NCI-H1417 (cell line): ENCODE measurements at places on chromosomes 3 and 15.
A peak's percentile ranks its signal among the peaks of the same experiment; 100 is the strongest.

DNA sequence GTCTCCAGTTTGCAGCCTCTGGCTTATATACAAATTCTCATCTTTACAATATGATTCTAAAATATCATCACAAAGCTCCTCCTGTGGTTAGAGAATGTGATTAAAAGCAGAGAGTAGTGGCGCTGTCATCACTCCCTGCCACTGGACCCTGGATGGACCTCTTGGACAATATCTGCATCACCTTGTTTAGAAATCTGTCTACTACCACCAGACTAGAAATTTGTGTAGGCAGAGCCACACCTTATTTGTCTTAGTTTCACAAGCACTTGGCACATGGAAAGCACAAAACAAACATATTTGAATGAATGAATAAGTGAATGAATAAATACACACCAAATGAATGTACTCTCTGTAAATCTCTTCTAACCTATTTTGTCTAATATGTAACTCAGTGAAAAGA lies 68.1 kb downstream of the IMPG2 start:
- peak; percentile 55 for DNase-seq

GRCh38 chr3:49867871-49868321 lies 1.8 kb downstream of the CAMKV start:
- no peak for DNase-seq

DNA sequence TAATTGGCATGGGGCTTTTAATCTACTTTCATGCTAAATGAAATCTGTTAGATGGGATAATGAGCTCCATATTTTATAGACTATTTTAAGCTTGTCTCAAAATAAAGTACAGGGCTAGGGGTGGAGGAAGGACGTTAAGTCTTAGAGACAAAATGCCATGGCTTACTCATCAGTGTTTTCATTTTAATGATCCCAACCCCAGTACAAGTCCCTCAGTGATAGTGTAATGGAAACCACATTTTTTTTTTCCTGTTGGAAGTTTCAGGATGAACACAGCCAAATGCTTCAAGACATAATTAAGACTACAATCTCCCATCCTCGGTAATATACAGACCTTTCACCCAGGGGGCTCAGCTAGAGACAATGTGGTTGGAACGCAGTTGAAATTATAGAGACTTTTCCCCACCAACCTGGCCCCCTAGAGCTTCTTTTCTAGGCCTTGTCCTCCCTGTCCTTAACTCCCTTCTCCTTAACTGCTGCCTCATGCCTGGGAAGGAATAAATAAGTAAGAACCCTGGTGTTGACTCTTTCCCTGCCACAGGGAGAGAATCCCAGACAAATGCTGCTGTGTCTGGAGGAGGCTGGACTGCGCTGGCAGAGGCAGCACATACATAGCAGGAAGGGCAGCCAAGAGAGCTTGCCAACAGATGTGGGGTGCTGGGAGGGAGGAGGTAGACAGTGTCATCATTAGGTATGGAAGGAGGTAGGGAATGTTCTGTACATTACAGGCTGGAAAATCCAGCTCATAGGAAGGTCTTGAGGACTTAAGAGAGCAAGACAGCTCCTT lies 115.4 kb upstream of the ROPN1 start:
- no peak for DNase-seq

DNA sequence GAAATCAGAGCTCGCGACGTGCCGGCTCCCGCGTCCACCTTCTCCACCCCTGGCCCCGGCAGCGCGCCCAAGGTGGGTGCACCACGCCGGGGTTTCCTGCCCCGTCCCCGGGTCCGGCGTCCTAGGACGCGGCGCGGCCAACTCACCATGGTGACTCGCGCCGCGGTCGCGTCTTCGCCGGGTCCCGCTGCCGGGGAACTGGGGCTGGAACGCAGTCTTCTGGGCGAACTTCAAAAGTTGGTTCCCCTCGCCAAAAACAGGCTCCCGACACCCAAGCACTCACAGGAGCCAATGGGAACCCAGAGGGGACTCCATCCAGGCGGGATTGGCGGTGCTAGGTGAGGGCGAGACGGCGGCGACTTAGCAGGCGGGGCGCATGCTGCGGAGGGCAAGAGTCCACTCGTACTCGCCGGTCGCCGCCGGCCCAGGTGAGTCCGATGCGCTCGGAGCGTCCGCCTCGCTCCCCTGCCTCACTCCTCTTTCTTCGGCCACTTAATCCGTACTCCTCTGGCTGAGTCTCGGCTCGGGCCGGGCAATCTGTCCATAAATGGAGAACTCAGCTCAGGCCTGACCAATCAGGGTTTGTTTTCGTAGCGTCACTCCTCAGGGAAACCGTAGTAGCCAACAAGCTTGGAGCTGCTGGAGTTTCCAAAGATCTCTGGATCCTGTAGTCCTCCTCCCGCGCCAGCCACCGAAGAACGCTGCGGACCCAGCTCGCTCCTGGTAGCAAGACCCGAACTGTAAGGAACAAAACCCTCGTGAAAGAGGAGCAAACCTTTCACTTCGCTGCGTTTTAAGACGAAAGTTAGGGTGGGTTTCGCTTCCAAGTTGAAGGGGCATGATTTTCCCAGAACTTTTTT lies at the start of gene MYO1E:
Gene MYO1E, minus strand, starts transcription at position 520 of the 860 bp plus-strand sequence. Its CDS starts 371 bp downstream, at position 149.
- peak; percentile 72 for DNase-seq

GRCh38 chr3:196063971-196064370 lies 17.9 kb downstream of the TFRC start:
- DNase-seq, result no peak

- DNase-seq, result no peak
Observed at GRCh38 chr15:25775317-25775912, 87.7 kb downstream of the ATP10A start.

GRCh38 chr3:45567730-45568172 lies 26.8 kb upstream of the LIMD1 start:
- no peak for DNase-seq

DNA sequence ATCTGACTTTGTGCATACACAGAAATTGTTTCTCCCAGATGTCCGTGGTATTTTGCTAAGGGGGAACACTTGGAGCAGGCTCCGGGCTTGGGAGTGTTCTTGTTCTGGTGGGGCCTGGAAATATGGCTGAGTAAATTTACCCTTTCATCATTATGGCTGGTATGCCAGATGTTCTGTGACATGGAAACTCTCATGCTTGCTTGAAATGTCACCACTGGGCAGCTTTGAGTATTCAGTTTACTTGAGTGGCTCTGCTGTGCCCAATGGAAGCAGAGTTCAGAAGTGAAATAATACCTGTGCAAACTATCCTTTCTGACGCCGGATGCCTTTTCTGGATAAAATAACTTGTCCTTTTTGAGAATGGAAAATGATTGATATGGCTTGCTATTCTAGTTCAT lies 283.6 kb upstream of the TPM1 start:
- DNase-seq, result no peak

GRCh38 chr3:152496716-152497115 lies 228.0 kb downstream of the MBNL1 start:
- DNase-seq, result no peak

DNA sequence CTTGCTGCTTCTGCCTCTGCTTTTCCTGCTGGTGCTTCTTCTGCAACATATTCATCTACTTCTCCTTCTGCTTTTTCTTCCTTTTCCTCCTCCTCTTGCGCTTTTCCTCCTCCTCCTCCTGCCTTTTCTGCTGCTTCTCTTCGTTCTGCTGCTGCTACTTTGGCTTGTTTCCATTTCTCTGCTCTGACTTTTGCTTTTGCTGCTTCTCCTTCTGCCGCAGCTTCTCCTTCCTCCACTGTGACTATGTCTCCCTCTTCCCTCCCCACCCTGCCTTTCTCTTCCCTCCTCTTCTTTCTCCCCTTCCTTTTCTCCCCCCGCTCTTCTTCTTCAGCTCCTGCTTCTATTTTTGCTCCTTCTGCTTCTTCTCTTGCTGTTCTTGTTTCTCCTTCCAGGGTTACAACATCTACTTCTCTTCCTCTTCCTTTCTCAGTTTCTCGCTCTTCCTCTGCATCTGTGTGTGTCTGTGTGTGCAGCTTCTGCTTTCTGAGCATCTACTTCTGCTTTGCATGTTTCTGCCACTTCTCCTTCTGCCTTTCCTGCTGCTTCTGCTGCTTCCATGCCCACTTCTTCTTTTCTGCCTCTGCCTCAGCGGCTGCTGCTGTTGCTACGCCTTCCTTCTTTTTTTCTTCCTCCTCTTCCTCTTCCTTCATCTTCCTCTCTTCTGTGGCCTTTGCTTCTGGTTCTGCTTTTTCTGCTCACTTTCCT lies 51.4 kb downstream of the FAM43A start:
- DNase-seq, result no peak

- no peak for DNase-seq
Observed at GRCh38 chr15:99435877-99436541, 129.8 kb upstream of the MEF2A start.

DNA sequence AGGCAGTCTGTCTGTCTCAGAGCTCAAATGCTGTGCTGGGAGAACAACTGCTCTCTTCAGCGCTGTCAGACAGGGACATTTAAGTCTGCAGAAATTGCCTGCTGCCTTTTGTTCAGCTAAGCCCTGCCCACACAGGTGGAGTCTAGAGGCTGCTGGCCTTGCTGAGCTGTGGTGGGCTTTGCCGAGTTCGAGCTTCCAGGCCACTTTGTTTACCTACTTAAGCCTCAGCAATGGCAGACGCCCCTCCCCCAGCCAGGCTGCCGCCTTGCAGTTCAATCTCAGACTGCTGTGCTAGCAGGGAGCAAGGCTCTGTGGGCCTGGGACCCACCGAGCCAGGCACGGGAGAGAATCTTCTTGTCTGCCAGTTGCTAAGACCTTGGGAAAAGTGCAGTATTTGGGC lies 25.0 kb upstream of the RPP14 start:
- DNase-seq, result no peak

GRCh38 chr3:39127269-39127907 lies 19.9 kb downstream of the TTC21A start:
- no peak for DNase-seq

- no peak for DNase-seq
Observed at GRCh38 chr3:24161841-24162240, 216.8 kb downstream of the NR1D2 start.

DNA sequence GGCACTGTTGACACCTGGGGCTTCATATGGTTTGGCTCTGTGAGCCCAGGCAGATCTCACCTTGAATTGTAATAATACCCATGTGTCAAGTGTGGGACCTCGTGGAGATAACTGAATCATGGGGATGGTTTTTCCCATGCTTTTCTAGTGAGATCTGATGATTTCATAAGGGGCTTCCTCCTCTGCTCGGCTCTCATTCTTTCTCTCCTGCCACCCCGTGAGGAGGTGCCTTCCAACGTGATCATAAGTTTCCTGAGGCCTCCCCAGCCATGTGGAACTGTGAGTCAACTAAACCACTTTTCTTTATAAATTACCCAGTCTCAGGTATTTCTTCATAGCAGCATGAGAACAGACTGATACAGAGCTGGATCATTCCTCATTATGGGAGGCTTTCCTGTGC lies 655.9 kb upstream of the ADAMTS9 start:
- no peak for DNase-seq

- DNase-seq, result no peak
Observed at GRCh38 chr3:9695746-9696145, 7.9 kb upstream of the CPNE9 start.

- DNase-seq, result no peak
Observed at GRCh38 chr3:139657936-139658335, 19.8 kb downstream of the NMNAT3 start.
